ENCODE measurements at places on chromosomes 12 and 14.

- DNase-seq = no peak
Observed at GRCh38 chr12:95304673-95305198, 87.1 kb downstream of the VEZT start.

- peak; percentile 1 for DNase-seq
Observed at GRCh38 chr14:105151838-105152793, 16.5 kb downstream of the JAG2 start.

GRCh38 chr14:80535171-80535570 lies 323.9 kb upstream of the DIO2 start:
- DNase-seq = no peak

- DNase-seq = no peak
Observed at GRCh38 chr12:42213954-42214426, 24.1 kb downstream of the YAF2 start.

GRCh38 chr14:20436363-20436755 lies 393 bp upstream of the KLHL33 start:
- DNase-seq = no peak
